Stimulated activated CD4-positive, alpha-beta T cell treated with anti-CD3 and anti-CD28 coated beads, Interleukin-4, amount 100 ng/mL, for 24 hours (primary cell): ENCODE measurements at places on chromosomes 2 and 18.

GRCh38 chr18:62545098-62545497, 22.3 kb downstream of the ZCCHC2 start:
- DNase-seq = no peak

DNA sequence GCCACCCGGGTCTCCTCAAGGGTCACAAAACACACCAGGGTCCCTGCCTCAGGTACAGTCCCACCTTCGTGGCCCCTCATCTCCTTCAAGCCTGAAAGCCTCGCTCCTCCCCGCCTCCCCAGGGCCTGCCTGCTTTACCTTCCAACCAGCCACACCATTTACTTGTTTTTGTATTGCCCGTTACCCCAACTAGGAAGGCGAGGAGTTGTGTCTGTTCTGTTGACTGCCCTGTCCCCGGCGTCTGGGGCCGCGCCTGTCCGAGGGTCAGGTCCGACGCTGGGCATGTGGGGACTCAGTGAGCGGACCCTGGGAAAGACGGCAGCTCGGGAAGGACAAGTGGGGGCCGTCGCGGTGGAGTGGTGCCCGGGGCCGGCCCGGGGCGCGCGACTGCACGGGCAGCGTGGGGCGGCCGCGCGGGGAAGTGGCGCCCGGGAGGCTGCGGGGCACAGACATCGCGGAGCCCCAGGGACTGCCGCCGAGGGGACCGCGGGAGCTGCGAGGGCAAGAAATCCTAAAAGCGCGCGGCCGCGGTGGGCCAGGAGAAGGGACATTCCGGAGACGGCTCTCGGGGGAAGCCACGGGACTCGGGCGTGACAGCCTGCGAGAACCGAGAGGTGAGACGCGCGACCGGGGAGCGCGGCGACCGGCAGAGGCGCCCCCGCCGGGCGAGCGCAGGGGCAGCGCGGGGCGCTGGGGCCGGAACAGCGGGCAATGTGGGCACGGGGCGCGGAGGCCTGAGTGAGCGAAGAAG, 797 bp upstream of the GRHL1 start:
- peak; percentile 39 for DNase-seq

DNA sequence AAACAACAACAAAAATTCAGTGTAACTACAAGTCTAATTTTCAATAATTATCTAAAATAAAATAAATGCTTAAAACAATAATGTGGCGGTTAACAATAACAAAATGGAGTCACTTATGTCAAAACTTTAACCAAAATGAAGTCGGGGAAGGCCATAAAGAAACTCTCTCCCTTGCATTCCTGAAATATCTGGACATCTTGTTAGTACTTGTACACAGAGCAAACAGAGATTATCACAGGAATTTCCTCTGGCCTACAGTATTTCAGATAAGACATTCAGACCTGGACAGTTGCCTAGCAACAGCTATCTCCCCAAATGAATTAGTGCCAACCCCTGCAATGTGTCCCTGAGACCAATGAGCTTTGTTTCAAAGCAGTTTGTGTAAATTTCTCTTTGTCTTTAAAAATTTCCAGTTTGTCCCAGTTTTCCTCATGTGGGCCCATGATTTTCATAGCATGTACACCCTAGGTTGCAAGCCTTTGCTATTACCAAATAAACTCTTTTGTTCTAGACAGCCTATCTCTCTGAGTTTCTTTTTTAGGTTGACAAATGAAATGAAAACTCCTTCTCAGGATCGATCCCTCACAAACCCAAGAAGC, 68.6 kb downstream of the EXOC6B start:
- no peak for DNase-seq

DNA sequence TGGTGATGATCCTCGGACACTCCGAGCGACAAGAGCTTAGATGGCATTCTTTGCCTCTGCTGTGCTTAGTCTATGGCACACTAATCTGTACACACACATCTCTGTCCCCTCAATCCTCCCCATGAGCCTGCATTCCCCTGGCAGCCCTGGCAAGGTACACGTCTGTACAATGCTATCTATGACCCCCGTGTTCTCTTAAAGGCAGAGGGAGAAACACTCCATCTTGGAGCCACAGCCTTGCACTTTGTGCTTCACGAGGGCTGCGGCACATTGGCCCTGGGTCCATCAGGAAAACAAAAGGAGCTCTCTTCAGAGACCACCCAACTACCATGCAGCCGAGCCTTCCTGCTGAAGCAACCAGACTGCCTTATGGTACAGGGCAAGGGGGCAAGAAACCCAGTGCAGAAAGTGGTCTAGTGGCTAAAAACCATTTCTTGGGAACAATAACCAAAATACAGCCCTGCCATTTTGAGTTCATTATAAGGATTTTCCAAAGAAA, 42.5 kb downstream of the STEAP3 start:
- DNase-seq = no peak

DNA sequence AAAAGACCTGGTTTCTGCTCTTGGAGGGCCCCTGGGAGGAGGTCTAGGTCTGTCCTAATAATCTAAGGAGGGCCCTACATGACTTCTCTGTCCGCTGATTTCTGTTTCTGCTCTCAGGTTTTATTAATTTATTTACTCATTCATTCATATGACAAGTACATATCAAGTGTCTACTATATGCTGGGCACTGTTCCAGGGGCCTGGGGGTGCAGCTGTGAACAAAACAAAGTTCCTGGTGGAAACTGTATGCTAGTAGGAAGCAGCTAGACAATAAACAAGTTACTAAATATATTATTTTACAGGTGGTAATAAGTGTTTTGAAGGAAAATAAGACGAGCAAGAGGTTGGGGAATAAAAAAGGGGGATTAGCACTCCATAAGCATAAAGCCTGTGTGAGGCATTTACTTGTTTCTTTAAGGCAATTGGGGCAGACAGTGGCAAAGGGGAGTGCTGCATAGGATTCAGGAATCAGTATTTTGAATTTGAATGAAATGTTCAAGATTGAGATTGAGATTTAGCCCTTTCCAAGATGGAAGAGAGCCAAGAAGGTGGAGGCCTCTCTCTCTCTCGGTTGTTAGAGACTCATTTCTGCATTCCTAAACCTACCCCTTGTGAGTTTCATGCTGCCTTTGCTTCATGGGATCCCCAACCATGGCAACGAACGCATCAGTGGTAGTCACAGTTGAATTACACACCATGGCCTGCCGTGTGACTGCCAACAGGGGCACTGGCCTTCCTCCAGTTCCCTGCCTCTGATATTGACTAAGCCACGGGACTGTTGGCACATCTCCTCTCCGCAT, 28.3 kb downstream of the DRC1 start:
- DNase-seq = no peak

- DNase-seq = no peak
Observed at GRCh38 chr2:176639671-176640070, 370.4 kb downstream of the MTX2 start.

DNA sequence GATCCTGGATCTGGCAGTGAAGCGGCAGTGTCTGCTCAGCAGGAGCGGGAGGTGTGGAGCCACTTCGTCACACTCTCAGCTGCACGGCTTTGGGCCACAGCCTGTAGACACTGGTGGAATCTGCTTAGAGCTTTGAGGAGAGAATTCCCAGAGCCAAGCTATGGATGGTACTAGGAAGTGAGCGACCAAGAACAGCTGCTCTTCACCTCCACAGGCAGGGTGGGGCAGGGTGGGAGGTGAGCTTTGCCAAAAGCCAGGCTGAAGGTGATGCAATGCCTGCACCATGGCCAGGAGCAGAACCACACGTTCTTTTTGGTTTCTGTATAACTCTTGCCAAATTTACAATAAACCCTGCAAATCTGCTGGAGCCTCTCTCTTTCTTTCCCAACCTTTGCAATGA, 226.1 kb downstream of the ANKRD30B start:
- no peak for DNase-seq

- no peak for DNase-seq
Observed at GRCh38 chr18:22108674-22109073, 60.7 kb upstream of the GATA6 start.

DNA sequence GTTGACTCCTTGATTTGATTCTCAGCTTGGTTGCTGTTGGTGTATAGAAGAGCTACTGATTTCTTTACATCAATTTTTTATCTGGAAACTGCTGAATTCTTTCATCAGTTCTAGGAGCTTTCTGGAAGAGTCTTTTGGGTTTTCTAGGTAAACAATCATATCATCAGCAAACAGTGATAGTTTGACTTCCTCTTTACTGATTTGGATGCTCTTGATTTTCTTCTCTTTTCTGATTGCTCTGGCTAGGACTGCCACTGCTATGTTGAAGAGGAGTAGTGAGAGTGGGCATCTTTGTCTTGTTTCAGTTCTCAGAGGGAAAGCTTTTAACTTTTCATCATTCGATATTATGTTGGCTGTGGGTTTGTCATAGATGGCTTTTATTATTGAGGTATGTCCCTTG, 140.5 kb downstream of the ZNF236 start:
- no peak for DNase-seq

DNA sequence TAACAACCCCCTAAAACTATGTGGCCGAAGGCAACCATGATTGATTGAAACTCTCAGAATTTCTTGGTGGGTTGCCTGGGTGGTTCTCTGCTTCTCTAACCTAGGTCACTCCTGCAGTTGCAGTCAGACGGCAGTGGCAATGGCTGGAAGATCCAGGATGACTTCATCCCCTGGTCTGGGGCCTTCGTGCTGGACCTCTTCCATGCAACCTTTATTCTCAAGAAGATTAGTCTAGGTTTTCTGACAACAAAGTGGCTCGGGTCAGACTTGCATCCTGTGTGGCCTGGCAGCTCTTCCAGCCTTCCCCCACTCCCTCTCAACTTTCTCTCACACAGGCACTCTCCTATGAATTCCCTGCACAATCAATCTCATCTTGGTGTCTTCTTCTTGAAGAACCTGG, 76.4 kb downstream of the METTL4 start:
- DNase-seq = no peak

GRCh38 chr2:86593266-86593665, 30.0 kb upstream of the CHMP3 start:
- no peak for DNase-seq

GRCh38 chr2:208042041-208042440, 16.7 kb upstream of the PLEKHM3 start:
- DNase-seq = no peak

GRCh38 chr2:231483398-231484329, 19.4 kb upstream of the NCL start:
- DNase-seq = peak; percentile 33

- peak; percentile 14 for DNase-seq
Observed at GRCh38 chr2:85353876-85354285, 447 bp downstream of the RETSAT start.

DNA sequence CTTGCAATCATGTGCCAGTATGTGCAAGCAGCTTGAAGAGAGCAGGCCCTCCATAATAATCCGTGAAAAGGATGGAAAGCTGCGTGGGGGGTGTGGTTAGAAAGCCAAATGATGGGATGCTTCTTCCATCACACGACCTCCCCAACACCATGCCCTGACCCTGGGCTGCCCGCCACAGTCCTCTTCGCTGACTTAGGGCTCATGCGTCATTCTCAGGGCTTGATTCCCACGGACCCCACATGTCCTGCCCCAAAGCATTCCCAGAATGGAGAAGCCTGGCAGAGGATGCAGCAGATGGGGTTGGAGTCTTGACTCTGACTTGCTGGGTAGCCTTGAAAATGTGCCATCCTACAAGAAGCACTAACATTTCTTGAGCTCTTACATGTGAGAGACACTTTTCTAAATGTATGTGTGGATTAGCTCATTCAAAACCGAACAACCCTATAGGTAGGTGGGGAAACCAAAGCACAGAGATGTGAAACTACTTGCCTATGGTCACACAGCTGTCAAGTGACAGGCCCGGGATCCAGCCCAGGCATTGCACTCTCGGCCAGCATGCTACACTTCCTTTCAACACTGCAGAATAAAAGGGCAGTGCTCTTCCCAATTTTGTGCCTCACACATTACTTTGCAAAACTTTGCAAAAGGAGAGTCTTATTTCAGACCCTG, 3.7 kb downstream of the TNS1 start:
- DNase-seq = no peak

GRCh38 chr2:99340669-99341236, 3.6 kb downstream of the EIF5B start:
- DNase-seq = no peak

- no peak for DNase-seq
Observed at GRCh38 chr2:165648801-165649200, 145.2 kb downstream of the GALNT3 start.

DNA sequence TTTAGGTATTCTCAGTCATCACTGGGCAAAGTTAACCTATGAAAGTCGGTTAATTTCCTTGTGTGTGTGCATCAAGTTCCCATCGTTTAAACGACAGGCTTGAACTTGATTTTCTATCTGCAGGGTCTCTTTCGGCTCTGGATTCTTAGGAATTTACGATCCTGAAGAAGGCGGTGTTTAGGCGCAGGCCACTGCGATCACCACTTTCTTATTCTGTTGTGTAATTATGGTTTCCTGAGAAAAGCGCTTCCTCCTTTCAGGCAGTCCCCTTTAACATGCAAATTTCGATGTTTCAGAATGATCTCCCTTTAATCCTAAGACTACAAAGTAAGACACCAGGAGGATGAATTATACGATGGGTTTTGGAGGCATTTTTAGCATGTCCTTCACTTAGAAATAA, 27.9 kb upstream of the MBP start:
- no peak for DNase-seq
